Astrocyte of the spinal cord (primary cell): ENCODE measurements at places on chromosomes 4 and X.

DNA sequence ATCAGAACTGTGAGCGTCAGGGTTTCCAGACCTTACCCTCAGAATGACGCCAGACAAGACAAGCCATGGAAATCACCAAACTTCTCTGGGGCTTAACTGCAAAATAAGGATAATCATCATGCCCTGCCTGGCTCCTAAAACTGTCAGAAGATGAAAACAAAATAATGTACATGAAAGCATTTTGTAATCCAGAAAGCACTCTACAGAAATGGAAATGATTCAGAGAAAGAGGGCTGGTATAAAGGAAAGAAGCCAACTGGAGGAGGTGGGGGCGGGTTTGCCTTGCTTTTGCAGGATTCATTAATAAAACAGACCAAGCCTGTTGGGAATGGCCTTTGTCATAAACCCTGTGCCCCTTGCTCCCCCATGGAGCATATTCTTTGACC is 47.3 kb downstream of the SEPSECS start:
- no peak for DNase-seq

DNA sequence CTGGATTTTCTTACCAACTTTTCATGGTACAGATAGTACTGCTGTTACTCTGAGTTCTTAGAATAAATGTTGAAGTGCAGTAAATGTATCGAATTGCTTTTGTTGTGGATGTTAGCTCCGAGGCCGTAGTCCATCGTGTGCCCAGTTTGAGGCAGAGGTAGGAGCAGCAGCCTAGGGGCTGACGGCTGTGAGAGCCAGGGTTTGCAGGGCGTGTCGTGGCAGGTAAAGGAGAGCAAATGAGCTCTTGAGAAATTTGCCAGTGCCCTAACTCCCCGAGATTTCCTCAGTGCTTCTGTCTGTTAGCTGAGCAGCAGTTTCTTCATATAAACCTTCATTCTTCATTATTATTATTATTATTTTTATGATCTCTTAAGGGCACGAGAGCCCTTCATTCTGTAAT is 21.6 kb downstream of the PRIMPOL start:
- DNase-seq: no peak

- DNase-seq: peak; percentile 75
These were observed 1.9 kb downstream of the UBE2D3 start for GRCh38 chr4:102825261-102826091.

- no peak for DNase-seq
These were observed 668.8 kb upstream of the PRKX start for GRCh38 chrX:4382273-4382672.

- DNase-seq: no peak
These were observed 932.7 kb downstream of the FAT4 start for GRCh38 chr4:126247409-126247808.

DNA sequence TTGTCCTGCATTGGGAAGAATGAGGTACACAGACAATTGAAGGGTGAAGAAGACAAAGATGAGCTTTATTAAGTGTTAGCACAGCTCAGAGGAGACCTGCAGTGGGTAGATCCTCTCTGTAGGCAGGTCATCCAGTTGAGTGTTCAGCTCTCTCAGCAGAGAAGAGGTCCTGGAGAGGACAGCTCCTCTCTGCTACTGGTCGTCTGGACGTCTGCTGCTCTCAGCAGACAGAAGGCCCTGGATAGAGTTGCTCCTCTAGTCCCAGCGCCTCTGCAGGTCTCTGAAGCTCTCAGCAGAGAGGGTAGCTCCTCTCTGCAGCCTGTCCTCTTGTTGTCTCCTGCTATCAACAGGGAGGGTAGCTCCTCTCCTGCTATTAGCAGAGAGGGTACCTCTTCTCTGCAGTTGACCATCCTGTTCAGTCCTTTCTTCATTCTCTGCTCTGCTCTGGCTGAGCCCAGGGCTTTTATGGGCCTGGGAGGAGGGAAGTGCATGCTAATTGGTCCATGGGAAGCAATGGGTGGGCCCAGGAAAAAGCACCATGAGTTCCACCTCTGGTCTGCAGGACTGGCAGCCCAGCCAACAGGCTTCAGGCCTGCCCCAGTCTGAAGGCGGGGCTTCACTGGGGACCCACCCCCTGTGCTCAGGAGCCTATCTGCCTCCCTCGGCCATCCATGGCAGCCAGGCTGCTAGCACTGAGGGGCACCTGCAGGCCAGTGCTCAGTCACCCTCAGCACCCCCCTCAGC is 54.1 kb upstream of the IBSP start:
- no peak for DNase-seq

DNA sequence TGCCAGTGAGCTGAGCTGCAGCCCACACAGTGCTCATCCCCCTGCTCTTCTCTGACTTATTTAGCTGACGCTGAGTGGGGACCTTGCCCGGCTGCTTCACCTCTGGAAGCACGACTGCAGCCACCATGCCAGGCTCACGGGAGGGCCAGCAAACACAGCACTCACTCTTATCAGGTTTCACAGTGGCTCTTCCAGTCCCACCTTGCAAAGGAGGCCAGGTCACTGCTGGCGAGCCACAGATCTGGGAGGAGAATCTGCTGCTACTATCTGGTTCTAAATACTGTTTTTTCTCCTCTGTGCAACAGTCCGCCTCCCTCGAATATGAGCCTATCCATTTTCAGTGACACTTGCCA is 6.7 kb upstream of the SPON2 start:
- DNase-seq: no peak

- no peak for DNase-seq
These were observed 701.2 kb upstream of the LCORL start for GRCh38 chr4:18722748-18723191.

DNA sequence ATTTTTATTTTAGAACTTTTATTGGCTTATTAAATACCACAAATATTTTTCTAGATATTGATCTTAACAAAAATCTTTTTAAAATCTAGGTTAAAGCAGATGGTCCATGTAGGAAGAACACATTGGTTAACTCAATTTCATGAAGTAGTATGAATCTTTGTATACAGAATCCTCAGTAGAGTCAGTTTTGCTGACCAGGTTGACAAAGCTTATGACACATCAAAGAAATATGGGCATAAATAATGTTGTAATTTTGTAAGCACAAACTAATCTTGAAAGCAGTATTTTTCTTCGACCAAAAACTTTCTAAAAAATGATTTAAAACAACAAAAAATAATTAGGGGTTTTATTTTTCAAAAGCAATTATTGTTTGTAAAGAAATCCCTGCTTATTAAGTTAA is 479.3 kb upstream of the PCDH10 start:
- no peak for DNase-seq

GRCh38 chr4:82528868-82529267 is 32.9 kb downstream of the TMEM150C start:
- DNase-seq: no peak

GRCh38 chrX:93229036-93229435 is 444.3 kb downstream of the NAP1L3 start:
- DNase-seq: no peak

GRCh38 chrX:112947981-112948615 is 107.5 kb upstream of the AMOT start:
- no peak for DNase-seq

- peak; percentile 29 for DNase-seq
These were observed 15.2 kb upstream of the PACRGL start for GRCh38 chr4:20684852-20685763.

DNA sequence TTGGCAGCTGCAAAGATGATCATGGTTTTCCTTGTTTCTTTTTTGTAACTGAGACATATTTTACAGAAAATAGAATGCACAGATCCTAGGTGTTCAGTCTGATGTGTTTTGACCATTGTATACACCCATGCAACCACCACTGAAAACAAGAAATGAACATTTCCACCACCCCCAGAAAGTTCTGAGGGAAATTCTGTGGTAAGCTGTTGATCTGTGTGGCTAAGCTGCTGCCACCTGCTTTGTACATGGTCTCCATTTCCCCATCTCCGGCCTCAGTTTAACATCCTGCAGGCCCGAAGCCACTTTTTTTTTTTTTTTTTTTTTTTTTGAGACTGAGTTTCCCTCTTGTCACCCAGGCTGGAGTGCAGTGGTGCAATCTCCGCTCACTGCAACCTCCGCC is 65.3 kb downstream of the NYX start:
- DNase-seq: no peak

DNA sequence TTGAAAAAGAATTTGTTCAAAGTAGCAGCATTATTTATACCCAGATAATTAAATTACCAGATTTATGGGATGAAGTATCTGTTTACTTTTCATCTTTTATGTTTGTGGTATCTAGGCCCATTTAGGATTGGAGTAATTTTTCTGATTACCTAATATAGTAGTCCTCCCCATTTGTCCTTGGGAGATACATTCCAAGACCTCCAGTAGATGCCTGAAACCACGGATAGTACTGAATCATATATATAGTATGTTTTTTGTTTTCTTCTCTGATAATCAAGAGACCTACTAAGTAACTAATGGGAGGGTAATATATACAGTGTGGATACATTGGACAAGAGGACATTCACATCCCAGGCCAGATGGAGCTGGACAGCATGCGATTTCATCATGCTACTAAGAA is 30.7 kb upstream of the PTPN13 start:
- DNase-seq: no peak

DNA sequence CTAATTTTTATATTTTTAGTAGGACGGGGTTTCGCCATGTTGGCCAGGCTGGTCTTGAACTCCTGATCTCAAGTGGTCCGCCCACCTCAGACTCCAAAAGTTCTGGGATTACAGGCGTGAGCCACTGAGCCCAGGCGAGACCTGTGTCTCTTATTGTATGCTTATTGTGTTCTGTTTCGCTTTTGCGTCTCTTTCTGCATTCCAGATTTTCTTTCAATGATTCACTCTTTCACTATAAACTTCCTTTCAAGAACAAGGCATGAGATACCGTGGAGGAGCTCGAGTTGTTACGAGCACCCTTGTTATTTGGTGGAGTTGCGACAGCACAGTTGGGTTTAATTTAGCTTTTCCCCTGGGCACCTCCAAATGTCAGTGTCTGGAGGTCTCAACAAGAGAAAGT is 366.7 kb upstream of the FAT1 start:
- no peak for DNase-seq

- DNase-seq: no peak
These were observed 137.8 kb downstream of the CEP135 start for GRCh38 chr4:56086561-56086960.

DNA sequence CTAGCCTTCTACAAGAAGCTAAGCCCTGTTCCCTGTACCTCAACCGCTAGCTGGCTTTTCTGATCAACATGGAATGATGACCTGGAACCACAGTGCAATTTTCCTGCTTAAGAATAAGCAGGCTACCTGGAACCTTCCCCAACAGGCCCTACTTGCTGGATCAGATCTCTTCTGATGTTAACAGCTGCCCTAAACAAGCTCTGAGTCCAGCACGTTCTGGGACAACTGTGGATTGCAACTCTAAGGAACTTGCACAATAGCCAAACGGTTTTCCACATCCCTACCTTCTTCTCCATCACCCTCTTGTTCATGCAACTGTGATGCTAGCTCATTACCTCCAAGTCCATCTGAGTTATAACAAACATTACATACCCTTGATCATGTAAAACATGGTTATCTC is 19.8 kb downstream of the ATP8A1 start:
- DNase-seq: no peak

- DNase-seq: peak; percentile 44
These were observed 65.5 kb downstream of the GLRA3 start for GRCh38 chr4:174763454-174764104.

GRCh38 chr4:145815626-145816025 is 123.0 kb downstream of the ZNF827 start:
- peak; percentile 40 for DNase-seq

DNA sequence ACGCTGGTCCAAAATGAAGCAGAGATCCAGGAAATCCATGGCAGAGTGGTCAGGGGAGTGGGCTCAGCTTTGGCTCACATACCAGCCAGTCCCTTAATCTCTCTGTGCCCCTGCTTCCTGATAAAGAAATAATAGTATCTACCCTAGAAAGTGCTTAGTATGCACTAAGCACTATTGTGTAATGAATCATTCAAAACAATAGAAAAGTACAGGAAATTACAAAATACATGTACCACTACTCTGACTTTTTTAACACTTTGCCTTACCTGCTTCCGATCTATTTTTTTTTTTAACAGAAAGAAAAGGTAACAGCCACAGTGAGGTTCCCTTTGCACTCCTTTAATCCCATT is 49.9 kb downstream of the TBC1D9 start:
- no peak for DNase-seq
